Esophagus squamous epithelium (tissue), 5 donors: ENCODE measurements at places on chromosomes 16 and 17. TPM values are rescaled to one million over a fixed set of nuclear protein-coding genes. Genes with fewer than 3 reads are reported as not detected.

TNK1 gene
- 8.1 TPM for total RNA-seq

SULT1A1 gene
- 4.1 TPM for total RNA-seq

PTX4 gene
- not detected for total RNA-seq

DOC2B gene
- 15.8 TPM for total RNA-seq

HSD17B1 gene
- 11.8 TPM for total RNA-seq

- no peak for DNase-seq
Measured at GRCh38 chr16:77302674-77303073, 103.5 kb downstream of the SYCE1L start.

GRCh38 chr16:73028263-73028662 is 19.7 kb downstream of the ZFHX3 start:
- DNase-seq: no peak

DNA sequence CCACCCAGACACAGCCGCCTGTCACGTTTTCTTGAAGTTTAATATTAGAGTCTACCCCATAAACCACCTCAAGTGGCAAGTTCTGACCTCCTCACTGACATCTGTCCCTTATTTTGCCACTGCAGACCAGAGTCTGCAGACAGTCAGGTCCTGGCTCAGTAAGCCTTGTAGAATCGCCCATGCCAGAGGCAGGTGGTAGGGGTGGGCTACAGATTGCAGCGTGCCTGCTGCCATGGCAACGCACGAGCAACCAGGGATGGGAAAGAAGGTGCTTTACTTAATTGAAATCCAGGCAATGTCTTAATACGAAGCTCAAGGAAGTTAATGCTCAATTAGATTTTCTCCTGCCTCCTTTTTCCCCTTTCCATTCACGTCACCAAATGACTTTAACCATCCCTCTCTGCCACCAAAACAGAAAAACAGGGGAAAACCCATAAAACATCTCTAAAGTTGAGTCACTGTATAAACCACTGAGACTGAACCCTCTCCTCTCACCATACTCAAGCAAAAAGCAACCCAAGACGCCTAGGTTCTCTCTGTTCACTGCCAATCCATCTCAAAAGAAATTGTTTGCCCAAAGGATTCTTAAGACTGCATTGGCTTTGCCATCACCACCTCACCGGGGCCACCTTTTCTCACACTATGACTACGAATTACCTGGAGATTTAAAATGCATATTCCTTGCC is 228.8 kb downstream of the SLC39A11 start:
- DNase-seq: no peak

GRCh38 chr17:71192848-71193247 is 928.0 kb upstream of the SOX9 start:
- no peak for DNase-seq

DNA sequence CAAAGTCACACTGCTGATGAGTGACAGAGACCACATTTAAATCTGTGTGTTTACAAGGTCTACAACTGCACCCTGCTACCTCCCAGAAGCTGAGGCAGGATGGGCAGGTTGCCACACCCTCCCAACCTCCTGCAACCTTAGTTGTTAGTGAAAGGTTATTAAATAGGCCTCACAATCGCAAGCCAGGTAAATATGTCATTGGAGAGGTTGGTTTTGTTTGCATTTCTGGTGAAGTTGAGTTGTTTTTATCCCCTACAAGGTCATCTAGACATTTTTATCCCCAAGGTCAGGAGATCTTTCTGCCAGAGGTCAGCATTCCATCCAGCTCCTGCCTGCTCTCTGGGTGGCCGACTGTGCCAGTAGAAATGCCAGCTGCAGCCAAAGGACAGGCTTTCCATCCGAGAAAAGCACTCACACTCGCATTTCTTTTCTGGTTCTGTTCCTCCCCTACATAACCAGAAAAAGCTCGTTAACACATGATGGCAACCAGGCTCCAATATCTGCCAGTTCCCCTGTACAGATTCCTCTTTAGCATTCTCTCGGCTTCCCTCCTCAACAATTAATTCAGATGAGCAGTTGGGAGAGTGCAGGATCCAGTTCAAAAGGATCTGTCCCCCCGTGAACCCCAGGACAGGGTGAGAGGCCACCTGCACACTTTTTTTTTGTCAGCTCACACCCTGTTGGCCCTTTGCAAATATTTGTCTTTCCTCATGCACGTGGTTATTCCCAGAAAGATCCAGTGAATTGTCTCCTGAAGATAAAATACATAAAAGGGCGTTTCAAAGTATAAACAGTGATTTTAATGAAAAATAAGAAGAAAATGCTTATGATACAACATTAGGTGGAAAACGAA is 562.8 kb downstream of the MAF start:
- DNase-seq: no peak

- DNase-seq: no peak
Measured at GRCh38 chr17:80477647-80478478, 1.5 kb upstream of the NPTX1 start.

DNA sequence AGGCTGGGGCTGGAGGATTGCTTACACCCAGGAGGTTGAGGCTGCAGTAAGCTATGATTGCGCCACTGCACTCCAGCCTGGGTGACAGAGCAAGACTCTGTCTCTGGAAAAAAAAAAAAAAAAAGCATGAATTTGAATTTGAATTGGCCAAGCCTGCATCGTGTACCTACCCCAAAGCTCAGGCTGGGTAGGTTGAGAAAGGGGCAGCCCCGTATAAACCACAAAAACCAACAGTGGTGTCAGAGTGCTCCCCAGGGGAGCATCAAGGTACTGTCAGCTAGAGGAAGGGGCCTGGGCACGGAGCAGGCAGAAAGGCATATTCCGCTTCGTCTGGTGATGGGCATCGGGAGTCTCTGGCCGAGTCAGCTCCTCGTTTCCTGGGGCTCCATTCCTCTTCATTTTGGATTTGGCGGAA is 40.9 kb downstream of the RAP1GAP2 start:
- DNase-seq: no peak

DNA sequence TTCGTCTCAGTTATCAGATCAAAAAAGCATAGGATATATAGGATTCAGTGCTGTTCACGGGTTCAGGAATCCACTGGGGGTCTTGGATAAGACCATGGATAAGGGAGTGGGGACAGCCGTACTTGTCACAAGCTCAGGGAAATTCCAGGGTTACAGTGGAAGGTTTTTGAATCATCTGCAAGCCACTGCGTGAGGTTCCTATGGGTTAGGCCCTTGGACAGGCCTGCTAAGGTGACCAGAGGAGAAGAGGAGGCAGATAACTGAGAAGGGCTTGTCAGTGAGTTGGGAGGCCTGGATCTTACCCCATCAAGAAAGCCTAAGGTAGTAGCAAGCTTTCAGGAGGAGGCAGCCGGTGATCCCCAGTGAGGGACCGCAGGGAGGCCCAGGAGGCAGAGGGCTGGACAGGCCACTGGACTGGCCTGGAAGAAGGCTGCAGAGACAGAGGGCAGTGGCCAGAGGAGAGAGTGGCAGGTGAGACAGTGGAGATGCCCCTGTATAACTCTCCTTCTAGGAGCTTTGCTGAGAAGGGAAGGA is 27.3 kb downstream of the NGFR start:
- no peak for DNase-seq

DNA sequence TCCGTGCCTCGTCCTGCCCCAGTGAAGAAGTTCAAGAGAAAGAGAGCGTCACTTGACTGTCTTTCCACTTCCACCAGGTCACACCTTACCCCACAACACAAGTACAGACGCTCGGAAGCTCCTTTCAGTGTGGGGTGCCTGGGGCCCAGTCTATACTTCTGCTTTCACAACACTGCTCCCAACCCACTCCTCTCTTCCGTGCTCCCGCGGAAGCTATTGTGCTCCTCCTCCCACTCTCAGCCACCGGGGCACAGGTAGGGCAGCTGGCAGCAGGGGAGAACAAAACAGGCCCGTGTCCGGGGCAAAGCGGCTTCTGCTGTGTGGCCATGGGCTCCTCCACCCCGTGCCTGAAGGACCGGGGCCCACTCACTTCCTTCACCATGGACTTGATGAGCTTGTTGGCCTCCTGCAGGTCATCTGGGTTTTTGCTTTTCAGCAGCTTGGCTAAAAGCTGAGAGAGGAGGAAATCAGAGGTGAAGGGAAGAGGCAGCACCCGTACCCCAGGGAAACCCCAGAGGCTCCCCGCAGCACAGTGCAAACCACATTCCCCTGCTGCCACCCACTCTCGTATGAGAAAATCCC is 18.9 kb downstream of the GGA3 start:
- DNase-seq: no peak

DNA sequence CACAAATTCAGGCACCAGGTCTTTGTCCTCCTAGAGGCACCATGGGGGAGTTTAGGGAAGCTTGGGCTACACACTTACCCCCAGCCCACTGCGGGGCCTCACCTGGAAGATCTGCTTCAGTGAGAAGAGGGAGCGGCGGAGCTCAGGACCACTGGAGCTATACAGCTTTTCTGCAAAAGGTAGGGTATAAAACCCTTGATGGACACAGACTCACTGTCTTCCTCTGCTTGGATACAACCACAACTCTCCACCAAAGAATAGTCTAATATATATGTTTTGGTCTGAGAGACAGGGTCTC is 9.1 kb downstream of the FHOD1 start:
- no peak for DNase-seq

DNA sequence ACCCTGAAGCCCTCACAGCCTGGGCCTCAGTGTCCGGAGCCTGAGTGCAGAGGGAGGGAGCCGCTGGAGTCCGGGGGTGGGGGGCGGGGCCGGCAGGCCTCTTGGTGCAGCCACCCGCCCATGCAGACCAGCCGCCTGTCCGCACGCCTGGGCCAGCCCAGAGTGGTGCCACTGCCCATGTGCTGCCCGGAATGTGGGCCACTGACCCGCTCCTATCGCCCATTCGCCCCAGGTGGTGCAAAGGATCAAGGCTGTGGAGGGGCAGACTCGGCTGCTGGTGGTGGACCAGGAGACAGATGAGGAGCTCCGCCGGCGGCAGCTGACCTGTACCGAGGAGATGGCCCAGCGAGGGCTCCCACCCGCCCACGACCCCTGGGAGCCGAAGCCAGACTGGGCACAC is 2.6 kb downstream of the NHERF2 start:
- no peak for DNase-seq

- no peak for DNase-seq
Measured at GRCh38 chr17:43599835-43600234, 53.7 kb upstream of the ETV4 start.

DNA sequence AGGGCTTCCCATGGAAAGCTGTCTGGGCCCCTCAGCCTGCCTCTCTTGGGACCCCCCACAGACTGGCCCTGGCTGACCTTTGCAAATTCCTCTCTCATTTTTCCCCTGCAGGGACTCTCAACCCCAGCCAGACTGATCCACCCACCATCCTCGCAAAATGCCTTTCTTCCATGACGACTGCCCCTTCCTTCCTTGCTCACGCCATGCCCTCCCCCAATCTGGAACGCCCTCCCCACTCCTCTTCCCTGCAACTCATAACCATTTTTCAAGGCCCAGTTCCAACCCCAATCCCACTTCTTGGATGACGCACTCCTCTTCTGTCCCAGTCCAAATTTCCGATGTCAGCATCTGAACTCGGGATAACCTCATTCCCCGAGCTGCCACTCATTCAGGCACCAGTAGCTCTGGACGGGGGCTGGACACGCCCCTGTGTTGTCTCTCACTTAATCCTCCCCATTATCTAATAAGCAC is 1.3 kb upstream of the DNAI2 start:
- DNase-seq: no peak

DNA sequence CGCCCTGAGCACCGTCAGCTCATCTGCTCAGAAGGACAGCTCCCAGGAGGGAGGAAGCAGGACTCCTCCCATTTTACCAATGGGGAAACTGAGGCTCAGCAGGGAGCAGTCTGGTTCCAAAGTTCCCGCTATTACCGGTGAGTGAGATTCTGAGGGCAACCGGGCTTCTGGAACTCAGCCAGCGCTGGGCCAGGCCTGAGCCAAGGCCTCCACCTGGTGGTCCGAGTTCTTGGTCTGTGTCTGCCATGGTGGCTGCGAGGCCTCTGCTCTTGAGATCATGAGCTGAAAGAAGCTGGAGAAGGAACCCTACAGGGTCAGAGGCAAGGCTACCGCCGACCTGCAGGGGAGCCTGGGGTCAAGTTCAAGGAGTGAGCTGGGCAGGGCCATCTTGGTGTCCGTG is 110.8 kb upstream of the GSE1 start:
- DNase-seq: no peak

- DNase-seq: no peak
Measured at GRCh38 chr16:2253293-2253692, 1.9 kb upstream of the ECI1 start.

- no peak for DNase-seq
Measured at GRCh38 chr17:77129568-77130301, 11.0 kb upstream of the SEC14L1 start.

DNA sequence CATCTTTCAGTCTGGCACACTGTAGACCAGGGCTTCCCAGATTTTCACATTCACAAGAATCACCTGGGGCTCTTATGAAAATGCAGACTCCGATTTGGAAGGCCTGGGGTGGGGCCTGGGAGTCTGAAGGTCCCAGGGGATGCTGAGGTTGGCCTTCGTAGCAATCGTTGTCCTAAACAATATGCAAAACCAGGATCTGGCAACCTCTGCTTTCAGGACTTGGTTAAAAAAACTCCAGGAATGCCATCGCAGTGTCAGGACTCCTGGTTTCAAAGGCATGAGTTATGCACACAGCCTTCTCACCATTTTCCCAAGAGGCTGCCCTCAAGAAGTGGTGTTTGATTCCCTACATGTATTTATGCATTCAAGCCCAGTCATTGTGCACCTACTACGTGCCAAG is 6.7 kb downstream of the CLEC19A start:
- no peak for DNase-seq

GRCh38 chr16:4601036-4601863 is 13.4 kb downstream of the UBALD1 start:
- no peak for DNase-seq

GRCh38 chr17:66507103-66507923 is 204.9 kb downstream of the PRKCA start:
- no peak for DNase-seq

- no peak for DNase-seq
Measured at GRCh38 chr16:70396246-70396904, 42.5 kb downstream of the ST3GAL2 start.
